Amygdala (tissue), 56 donors: ENCODE measurements at places on chromosomes 1 and 21.
A peak's percentile ranks its signal among the peaks of the same experiment; 100 is the strongest.

- DNase-seq = no peak
Observed at GRCh38 chr1:38611664-38612211, 247.8 kb downstream of the RRAGC start.

- no peak for DNase-seq
Observed at GRCh38 chr1:5991381-5992025, 722 bp downstream of the NPHP4 start.

- DNase-seq = no peak
Observed at GRCh38 chr1:22317231-22317919, 134.3 kb upstream of the ZBTB40 start.

DNA sequence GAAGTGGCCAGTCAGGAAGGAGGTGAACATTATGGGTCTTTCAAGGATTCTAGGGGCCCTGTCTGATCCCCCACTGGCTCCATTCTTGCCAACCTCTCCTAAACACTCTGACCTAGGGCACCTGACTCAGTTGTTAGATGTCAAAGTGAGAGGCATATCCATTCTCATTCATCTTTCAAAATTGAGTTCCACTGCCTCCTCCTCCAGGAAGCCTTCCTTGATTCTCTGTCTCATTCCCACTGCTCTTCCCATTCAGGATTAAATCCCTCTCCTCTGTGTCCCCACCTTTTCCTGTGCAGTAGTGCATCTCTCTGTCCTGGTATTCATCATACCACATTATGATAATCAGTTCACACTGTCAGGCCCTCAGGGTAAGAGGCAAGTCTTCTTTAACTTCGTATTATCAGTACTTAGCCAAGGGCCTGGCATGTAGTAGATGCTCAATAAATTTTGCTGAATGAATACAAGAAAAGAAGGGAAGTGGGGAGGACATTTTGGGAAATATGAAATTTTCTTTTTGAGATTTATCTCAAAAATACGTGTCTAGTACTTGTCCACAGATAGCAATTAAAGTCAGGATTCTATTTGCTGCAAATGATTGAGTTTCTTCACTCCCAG is 61.8 kb upstream of the ITPKB start:
- DNase-seq = no peak

GRCh38 chr1:109933856-109934711 is 23.4 kb downstream of the CSF1 start:
- DNase-seq = no peak

DNA sequence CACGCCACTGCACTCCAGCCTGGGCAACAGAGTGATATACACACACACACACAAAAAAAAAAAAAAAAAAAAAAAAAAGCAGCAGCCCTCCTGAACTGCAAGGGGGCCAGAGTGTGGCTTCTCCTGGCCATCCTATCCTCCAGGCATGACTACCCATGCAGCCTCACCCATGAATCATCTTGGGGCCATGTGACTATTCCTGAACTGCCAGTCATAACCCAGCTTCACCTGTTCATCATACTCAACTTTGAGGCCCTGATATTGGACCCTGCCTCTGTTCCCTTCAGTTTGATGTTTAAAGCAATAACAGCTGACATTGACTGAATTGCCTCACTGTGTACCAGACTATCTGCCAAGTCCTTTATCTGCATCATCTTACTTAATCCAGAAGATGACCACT is 2.8 kb upstream of the HPCAL4 start:
- no peak for DNase-seq

DNA sequence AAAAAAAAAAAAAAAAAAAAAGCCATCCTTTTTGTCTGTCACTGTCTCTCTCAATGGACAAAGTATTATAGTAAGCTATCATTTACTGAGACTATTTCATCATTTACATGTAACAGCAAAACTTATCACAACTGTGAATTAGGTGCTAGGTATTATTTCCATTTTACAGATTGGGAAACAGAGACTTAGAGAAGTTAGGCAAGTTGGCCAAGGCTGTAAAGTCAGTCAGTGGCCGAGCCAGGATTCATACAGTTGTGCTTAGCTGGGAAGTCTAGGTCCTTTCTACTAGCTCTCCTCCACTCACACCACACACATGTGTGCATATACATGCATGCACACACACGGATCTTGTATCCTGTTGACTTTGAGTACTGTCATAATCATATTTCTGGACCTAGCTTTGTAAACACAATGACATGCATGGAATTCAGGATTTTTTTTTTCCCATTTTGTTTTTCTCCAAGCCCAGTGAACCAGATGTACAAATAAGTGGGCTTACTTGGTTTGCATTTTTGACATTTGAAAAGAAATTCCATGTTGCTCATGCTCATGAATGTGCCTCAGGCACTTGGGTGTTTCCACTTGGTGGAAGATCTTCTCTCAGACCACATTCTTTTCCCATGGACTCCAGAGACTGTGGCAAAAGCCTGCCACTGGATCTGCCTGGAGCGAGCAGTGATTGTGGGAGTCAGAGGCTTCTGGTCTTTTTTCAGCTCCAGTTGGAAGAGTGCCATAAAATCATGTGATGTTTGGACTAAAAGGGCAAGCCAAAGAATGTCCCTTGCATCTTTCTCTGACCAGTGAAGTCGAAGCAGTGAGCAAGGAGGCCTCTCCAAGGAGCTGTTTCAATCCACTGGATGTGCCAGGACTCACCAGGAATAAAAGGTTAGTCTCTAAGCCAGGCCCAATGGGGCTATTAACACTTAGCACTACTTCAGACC is 61.7 kb upstream of the DNAJC6 start:
- peak; percentile 23 for DNase-seq

DNA sequence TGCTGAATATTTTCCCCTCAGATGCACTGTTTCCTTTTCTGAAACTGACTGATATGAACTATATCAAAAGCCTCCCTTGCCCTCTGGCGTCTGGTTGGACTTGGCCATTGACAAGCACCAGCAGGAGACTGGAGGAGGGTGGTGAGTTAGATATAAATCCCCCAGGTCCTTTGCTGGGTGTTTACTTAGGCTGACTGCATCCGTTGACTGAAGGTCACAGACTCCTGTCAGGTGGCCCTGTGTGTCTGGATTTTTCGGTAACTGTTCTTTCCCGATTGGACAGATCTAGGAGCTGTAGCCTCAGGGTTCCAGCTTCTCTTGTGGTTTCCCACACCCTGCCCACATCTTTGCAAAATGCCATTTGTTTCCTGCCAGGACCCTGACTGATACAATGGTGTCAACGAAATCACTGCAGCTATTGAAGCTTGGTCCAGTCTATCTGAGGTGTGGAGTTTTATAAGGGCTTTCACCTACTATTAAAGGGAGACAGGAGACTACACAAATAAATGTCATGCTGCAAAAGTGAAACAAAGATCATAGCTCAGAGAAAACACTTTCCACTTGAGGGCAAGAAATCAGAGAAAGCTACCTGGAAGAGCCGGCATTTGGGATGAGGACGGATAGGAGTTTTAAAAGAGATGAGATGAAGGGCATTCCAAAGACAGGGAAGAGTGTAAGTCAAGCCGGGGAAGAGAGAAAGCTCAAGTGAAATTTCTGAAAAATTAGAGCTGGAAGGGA is 1.5 kb upstream of the MAGI3 start:
- no peak for DNase-seq

DNA sequence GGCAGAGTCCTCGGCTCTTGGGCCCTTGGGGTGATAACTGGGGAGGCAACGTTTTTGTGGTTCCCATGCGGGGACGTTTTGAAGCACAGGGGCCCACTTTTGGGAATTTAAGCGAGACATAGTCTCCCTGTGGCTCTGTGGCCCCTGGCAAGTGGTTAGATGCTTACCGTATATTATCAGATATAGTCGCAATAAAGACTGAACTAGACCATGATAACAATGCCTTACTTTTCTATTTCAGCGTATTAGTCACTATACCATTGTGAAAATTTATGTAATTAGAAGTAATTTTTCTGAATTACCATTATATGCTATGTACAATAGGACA is 538 bp upstream of the RCAN1 start:
- DNase-seq = no peak

- DNase-seq = no peak
Observed at GRCh38 chr1:165445388-165445787, 462 bp upstream of the RXRG start.

GRCh38 chr1:98405581-98406074 is 255.9 kb upstream of the SNX7 start:
- DNase-seq = no peak

GRCh38 chr1:151851886-151852285 is 1.6 kb downstream of the THEM5 start:
- no peak for DNase-seq

- no peak for DNase-seq
Observed at GRCh38 chr1:3335754-3336640, 118.5 kb upstream of the ARHGEF16 start.

GRCh38 chr21:46604975-46605766 is at the start of gene S100B:
S100B (minus strand) TSS chr21:46605082; CDS start chr21:46602415, 2,667 bp downstream.
- peak; percentile 80 for DNase-seq

GRCh38 chr1:205510308-205510950 is 6.0 kb downstream of the CDK18 start:
- DNase-seq = no peak

- DNase-seq = peak; percentile 40
Observed at GRCh38 chr1:61052395-61053225, 29.8 kb upstream of the NFIA start.

DNA sequence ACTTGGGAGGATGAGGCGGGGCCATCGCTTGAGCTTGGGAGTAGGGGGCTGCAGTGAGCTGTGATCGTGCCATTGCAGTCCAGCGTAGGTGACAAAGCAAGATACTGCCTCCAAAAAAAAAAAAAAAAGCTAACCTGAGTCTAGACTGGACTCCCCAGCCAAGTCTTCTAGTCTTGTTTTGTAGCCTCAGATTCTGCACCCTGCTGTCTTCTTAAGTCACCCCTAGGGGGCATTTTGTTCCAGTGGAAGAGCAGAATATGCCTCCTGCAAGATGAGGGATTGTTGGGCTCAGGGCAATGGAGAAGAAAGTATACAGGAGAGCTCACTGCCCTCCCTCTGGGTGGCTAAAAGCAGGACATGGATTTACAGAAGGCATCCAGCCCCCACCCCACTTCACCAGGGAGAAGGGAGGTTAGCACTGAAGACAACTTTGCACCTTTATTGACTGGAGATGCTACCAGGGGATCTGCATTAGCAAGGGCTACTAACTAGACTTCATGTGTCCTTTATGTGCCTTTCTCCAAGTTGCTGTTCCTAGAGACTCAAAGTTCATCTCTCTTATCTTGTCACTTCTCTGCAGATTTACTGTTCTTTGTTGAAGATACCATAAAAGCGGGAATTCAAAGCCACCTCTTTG is 15.3 kb upstream of the RNF187 start:
- DNase-seq = no peak

- no peak for DNase-seq
Observed at GRCh38 chr1:2322581-2323211, 68.7 kb downstream of the MORN1 start.

GRCh38 chr1:45908611-45909140 is 105.3 kb downstream of the MAST2 start:
- DNase-seq = no peak

DNA sequence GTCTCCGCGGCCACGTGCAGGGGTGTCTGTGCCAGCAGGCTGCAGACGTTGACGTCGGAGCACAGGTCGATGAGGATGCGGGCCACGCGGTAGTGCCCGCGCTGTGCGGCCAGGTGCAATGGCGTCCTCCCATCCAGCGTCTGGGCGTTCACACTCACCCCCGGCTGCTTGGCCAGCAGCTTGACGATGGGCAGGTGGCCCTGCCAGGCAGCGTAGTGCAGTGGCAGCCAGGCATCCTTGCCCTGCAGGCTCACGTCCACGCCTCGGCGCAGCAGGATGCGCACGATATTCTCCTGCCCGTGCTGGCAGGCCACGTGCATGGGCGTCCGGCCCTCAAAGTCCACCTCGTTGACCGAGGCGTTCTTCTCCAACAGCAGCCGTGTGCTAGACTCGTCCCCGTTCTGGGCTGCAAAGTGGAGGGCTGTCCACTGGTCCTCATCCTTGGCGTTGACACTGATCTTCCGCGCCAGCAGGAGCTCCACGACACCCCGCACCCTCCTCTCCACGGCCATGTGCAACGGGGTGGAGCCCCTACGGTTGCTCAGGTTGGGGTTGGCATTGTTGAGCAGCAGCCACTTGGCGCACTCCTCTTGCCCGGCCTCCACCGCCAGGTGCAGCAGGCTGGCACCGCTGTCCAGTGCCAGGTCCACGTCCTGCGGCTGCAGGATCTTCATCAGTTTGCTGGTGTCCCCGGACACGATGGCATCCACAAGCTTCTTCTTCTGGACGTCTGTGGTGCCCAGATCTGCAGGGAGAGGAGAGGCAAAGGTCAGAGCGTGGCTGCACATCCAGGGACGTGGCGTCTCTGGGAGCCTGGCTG is 25.4 kb downstream of the RIPK4 start:
- no peak for DNase-seq

GRCh38 chr1:223824712-223825111 is 21.0 kb downstream of the TP53BP2 start:
- DNase-seq = no peak

DNA sequence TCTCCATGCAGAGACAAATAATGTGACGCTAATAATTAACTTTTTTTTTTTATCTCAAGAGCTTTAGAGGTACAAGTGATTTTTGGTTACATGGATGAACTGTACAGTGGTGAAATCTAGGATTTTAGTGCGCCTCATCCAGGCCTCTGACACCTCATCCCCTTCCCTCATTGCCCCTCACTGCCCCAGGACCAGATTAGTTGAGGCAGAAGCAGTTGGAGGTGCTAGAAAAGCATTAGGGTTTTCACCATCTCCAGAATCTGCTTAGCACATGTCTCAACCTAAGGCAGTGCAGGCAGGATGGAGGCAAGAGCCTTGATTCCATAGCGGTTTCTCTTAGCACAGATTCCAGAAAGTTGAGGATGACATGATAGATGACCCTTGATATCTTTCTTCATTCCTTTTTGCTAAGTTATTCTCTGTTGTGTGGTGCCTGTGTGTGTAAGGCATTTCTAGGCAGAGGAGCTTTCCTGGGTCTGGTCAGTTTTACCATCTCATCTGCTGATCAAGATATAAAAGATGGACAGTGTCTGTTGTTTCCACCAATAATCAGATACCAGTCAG is 16.3 kb upstream of the IL10 start:
- no peak for DNase-seq

DNA sequence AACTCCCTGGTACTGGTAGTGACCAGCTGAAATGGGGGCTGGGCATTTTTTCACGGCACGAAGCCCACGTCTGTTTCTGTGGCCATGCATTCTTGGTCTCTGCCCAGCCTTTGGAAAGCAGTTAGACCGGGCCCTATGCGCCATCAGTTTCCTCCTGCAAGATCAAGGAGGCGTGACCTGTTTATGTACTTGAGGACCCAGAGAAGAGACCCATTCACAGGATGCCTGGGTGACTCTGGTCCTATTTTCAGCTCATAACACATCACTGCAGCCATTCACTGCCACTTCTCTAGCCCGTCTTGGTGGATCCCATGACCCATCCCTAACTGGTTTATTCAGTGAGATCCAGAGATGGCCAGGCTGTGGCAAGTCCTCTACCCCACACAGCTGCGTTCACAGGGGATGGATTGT is 70.4 kb downstream of the SPSB1 start:
- DNase-seq = peak; percentile 41

DNA sequence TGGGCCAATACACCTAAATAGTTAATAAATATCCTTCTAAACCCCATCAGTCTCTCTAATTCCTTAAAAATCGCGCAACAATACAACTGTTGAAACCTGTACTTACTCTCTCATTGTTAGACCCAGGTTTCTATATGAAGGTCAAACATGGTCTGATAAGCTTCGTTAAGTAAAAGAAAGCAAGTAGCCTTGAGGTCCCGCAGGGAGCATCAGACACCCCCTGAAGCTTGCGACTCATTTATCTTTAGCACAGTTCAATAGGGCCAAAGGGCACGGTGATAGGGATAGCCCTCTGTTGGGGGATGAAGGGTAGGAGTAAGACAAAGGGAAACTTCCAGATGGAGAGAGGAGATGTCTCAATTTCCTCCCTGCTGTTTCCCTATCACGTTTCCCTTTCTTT is 27.3 kb upstream of the THEM4 start:
- DNase-seq = no peak
